ENCODE measurements at places on chromosomes 2 and 18. TPM values are rescaled to one million over a fixed set of nuclear protein-coding genes. Genes with fewer than 3 reads are reported as not detected.

The MSTN gene
- not detected for total RNA-seq

The FBXO48 gene
- total RNA-seq: 6.5 TPM

The PRADC1 gene
- 7.0 TPM for total RNA-seq

DNA sequence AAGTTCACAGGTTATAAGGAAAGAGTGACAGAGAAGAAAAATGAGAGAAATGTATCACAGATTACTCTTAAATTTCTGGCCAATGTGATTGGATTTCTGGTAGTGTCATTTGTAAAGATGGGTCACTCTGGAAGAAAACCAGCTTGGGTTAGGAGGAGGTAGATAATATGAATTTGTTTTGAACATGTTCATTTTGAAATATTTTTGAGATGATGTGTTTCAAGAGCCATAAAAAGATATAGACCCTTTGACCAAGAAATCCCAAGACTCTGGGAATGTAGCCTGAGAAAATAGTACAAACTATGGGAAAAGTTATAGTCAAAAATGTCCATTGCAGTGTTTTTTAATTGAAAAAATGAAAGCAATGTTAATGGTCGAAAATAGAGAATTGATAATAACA is 70.7 kb downstream of the CALCRL start:
- no peaks in the 10 kb centered on the region for H3K36me3 ChIP-seq
- no peak for DNase-seq
- H3K27me3 ChIP-seq: no peaks in the 10 kb centered on the region
- H3K4me1 ChIP-seq: no peaks in the 10 kb centered on the region
- no peak overlapping the region for H3K4me3 ChIP-seq

GRCh38 chr2:203916756-203917155 is 19.8 kb upstream of the ICOS start:
- H3K4me1 ChIP-seq: peaks cover 9% of the 10 kb centered on the region
- H3K27me3 ChIP-seq: no peaks in the 10 kb centered on the region
- H3K4me3 ChIP-seq: no peak overlapping the region
- no peak overlapping the region for H3K27ac ChIP-seq
- no peak for DNase-seq
- H3K36me3 ChIP-seq: no peaks in the 10 kb centered on the region

- H3K27me3 ChIP-seq: no peaks in the 10 kb centered on the region
- no peaks in the 10 kb centered on the region for H3K36me3 ChIP-seq
- H3K4me3 ChIP-seq: no peak overlapping the region
- DNase-seq: no peak
- peaks cover 34% of the 10 kb centered on the region for H3K4me1 ChIP-seq
Measured at GRCh38 chr2:168212866-168213265, 34.5 kb downstream of the STK39 start.
